ENCODE measurements at places on chromosomes 5 and 9. TPM values are rescaled to one million over a fixed set of nuclear protein-coding genes. Genes with fewer than 3 reads are reported as not detected.

The PDZD2 gene
- not detected for total RNA-seq

GRCh38 chr5:73338256-73339050 is 110.1 kb downstream of the FOXD1 start:
- DNase-seq: no peak

GRCh38 chr9:99231711-99232110 is 9.6 kb downstream of the SEC61B start:
- no peak for DNase-seq

The SLU7 gene
- 53.6 TPM for total RNA-seq

The LRRC14B gene
- not detected for total RNA-seq

Measured in PC-9 (cell line).